ENCODE measurements at places on chromosomes 7 and 10. TPM values are rescaled to one million over a fixed set of nuclear protein-coding genes. Genes with fewer than 3 reads are reported as not detected.

DNA sequence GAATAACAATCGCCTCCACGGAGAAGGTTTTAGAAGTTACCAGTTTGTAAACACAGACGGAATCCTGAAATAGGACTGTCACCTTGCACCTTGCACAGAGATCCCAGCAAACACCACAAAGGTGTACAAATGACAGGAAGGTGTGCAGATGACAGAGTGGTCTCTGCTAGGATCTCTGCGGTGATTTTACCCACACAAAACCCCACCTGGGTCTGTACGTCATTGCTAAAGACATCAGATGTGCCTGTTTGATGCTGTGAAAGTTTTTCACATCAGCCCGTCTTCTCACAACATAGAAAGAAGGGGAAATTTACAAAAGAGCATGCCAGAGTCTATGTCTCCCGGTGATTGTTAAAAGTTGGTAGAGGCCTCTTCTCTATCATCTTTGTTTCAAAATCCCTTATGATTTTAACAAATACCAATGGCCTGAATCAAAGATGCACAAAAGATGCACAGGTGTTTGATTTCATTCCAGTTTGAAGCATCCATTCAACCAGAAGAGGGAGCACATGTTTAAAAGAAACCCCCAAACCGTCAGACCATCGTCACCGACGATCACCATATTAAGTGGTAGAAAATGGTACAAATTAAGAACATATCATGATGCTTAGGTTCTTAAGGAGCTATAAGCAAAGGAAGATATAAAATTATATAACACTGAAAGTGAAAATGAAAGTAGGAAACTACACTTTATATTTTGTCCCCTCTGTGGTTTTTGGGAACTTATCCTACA is 576.5 kb downstream of the PTPRN2 start:
- DNase-seq, result no peak

- no peak for DNase-seq
Observed at GRCh38 chr10:131272897-131273451, 38.5 kb downstream of the TCERG1L start.

- no peak for DNase-seq
Observed at GRCh38 chr7:133873631-133874030, 253.5 kb upstream of the LRGUK start.

DNA sequence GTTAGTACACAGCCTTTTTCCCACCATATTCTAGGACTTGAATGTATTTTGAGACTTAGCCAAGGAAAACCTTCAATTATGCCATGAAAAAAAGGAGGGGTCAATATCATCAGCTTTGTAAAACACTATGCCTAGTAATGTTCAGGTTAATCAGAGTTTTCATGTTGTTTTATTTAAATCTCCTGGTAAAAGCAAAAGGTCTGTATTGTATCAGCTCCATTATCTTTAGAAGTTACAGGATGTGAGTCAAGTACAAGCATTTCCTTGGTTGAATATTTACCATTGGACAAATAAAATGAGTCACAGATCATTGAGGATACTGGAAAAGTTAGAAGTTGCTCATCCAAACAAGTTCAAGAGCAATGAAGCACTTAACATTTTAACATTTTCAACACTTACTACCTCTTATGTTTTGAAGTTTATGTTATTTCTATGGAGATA is 89.9 kb upstream of the CAPZA2 start:
- no peak for DNase-seq

GRCh38 chr7:134899729-134900128 is 86.6 kb upstream of the AGBL3 start:
- DNase-seq, result no peak

DNA sequence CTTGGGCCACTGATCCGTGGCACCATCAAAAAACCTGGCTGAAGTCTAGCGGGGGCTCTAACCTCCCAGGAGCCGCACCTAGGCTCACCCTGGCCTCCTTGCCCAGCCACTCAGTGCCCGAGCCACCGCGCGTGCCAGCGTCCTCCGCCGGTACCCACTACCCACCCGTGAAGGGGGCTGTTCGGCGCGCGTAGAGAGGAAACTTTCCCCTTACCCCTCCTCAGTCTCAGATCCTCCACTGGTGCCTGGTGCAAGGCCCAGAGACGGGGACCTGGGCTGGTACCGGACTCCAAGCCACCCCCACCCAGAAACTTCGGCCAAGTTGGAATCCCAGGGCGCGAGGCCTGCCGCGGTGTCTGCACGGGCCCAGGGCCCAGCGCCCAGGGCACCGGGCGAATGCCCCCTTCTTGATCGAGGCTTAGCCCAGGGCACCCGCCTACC is 3.5 kb upstream of the EBF3 start:
- no peak for DNase-seq

- DNase-seq, result no peak
Observed at GRCh38 chr7:158771213-158771834, 58.0 kb downstream of the ESYT2 start.

DNA sequence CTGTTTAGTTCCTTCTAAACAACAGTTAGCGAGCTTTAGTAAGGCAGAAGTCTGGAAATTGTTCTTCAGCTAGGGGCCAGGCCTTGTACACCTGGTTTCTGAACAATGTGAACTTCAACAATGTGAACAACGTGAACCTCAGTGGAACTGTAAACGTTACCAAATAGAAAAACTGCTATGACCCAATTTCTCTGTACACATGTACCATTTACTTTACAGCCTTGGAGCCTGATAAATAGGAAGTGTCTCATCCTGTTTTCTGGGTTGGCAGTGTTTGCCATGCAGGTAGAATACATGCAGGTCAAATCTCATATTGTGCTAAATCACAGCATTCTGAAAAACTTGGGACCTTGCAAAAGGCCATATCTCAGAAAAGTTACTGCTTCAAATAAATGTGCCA is 1.6 kb downstream of the STEAP4 start:
- no peak for DNase-seq

- no peak for DNase-seq
Observed at GRCh38 chr7:152615031-152615741, 60.8 kb downstream of the XRCC2 start.

- DNase-seq, result no peak
Observed at GRCh38 chr7:105678811-105679495, 97.7 kb upstream of the EFCAB10 start.

GRCh38 chr10:3495281-3495680 is 289.7 kb downstream of the KLF6 start:
- no peak for DNase-seq

DNA sequence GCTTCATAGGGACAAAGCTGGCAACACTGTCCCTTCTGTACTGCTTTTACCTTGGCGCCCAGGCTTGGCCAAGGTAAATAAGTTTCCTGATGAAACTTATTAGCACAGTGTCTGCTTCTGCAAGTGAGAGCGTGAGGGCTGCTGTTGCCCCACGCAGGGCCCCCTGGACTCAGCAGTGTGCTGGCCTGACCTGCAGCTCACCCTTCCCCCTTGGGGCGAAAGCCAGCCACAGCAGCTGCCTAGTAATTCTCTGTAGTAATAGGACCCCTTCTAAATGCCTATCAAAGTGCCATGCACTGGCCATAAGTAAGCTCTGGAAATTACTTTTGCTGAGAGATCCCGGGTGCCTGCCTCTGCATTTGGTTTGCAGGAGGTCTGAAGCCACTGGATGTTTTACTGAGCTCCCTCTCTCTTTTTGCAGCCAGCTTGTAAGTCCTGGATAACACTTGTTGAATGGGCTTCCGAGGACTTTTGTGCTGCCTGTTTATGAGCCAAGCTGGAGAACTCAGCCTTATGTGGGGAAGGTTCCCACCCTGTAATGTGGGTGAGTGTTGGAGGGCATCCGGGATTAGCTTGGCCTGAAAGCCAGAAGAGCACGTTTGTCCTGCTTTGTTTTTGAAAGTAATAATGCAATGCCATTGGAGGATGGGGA is 293.9 kb downstream of the C7orf25 start:
- no peak for DNase-seq

DNA sequence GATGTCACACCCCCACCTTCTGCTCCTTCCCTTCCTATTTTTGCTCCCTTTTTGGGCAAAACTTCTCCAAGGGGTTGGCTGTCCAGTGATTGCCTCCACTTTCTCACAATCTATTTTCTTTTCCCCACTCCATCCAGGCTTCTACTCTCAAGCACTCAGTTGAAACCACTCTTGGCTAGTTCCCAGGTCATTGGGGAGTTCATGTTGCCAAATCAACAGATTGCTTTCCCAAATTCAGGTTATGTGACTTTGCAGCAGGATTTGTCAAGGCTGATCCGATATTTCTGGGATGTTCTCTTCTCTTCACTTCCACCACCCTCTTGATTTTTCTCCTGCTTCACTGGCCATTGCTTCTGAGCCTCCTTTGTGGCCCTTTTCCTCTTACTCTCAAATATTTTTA is 258.7 kb upstream of the SLC26A5 start:
- DNase-seq, result no peak

DNA sequence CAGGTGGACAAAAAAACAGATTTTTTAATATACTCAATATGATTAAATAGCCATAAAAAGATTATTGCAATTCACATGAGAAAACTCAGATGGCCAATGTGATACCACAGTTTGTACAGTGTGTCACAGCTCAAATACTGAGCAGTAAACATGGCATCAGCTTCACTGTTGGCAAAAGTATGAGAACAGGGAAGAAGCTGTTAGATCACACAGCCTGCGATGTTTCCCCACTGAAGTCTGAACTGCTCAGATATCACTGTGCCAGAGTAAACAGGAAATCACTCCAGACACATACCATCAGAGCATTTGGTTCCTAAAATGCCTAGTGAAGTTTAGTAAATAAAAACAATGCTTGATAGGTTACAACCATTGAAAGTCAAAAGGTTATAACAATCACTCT is 347.8 kb downstream of the ETV1 start:
- DNase-seq, result peak; percentile 13

DNA sequence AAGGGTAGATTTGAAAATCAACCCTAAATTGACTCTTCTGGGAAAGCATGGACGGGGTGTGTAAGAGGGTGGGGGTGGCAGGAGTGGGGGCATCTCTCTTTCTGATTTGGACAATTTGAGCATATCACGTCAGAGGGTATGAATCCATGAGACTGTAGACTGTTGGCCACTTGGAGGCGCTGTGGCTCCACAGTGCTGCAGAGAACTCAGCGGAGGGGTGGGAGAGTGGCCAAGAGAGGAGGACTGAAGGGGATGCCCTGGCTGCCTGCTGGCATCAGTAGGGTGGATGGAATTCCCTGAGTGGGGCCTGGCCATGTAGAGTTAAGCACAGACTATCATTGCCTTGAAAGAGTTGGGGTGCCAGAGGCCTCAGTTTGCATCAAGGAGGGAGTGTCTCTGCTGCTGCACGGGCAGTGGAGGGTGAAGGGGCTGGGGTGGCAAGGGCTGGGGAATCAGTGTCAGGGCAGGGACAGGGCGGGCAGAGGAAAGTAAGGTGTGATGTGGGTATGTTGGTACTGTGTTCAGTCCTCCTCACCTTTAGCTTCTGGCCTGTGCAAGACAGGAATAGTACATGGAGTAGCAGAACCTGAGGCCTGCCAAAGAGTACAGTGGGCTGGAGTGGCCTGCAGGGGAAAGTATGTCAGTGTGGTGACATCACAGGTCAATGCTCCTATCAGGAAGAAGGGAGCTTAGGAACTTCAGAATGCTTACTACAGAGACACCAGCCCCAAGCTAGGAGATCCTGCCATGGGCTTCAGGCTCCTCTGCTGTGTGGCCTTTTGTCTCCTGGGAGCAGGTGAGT is 133.5 kb upstream of the PRSS58 start:
- peak; percentile 79 for DNase-seq

- no peak for DNase-seq
Observed at GRCh38 chr10:12597788-12598765, 248.7 kb downstream of the CAMK1D start.

GRCh38 chr10:30445711-30446110 is 11.7 kb downstream of the MAP3K8 start:
- no peak for DNase-seq

- no peak for DNase-seq
Observed at GRCh38 chr7:105636982-105637381, 55.7 kb upstream of the EFCAB10 start.

DNA sequence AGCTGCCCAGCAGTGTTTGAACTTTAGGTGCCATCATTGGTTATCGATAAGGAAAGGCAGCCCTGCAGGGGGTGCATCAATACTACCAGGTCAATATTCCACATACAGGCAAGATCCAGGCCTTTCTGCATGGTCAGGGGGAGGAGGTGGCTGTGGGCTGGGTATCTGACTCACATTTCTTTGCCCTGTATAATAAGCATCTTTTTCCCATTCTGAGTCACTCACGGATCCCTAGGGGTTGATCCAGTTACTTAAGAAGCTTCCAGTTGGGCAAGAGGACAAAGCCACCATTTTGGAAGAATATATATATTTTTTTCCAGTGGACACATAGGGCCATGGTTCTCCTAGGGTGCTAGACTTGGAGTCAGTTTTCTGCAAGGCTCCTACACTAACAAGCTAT is 114.2 kb upstream of the HABP2 start:
- DNase-seq, result no peak

DNA sequence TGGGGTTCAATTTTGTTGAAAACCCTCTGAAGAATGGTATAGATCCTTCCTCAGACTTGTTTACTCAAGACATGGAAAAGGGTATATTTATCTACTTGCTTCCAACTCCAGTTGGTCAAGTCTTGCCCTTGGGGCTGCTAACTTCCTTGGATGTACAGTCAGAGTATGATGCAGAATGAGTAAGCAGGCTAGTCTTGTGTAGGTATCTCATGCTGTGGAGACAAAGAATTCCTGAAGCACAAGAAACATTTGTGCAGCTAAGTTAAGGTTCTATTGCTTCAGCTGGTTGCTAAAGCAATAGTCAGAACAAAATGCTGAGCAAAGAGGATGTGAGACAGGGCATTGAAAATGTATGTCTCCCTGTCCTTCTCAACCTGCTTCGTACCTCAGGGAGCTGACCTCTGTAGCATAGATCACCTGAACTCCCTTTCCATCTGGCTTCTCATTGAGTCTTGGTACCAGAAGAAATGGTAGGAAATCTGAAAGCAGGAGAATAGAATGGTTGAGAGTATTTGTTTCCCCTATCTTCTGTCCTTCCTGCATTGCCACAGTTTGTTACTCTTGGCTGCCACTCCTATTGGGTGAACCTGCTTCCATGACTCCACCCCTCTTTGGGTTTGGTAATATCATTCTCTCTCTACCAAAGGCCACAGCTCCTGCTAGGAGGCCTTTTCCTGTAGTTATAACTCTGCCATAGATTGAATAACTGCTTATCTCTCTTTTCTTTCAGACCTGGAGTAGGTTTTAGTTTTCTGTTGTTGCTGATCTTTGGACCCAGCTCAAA is 346.0 kb downstream of the PHF14 start:
- no peak for DNase-seq

- peak; percentile 55 for DNase-seq
Observed at GRCh38 chr10:87659571-87660483, at the start of gene PAPSS2. PAPSS2 (plus strand) TSS chr10:87659878; CDS start chr10:87659982, 104 bp downstream.

- no peak for DNase-seq
Observed at GRCh38 chr10:71631007-71631861, 88.3 kb downstream of the C10orf105 start.

The SORBS1 gene
- total RNA-seq, result 103 TPM

The RADIL gene
- total RNA-seq, result 2.4 TPM

The UCMA gene
- total RNA-seq, result not detected

The ZCCHC24 gene
- 60.0 TPM for total RNA-seq

The LRRC4 gene
- total RNA-seq, result 297 TPM

The CFAP69 gene
- 1.8 TPM for total RNA-seq

The PDK4 gene
- 0.23 TPM for total RNA-seq

The SPDYE17 gene
- total RNA-seq, result not detected

The AP5Z1 gene
- total RNA-seq, result 88.6 TPM

The SMIM30 gene
- total RNA-seq, result 36.1 TPM

The ASCC1 gene
- 32.1 TPM for total RNA-seq

The HTR5A gene
- total RNA-seq, result 0.08 TPM

The AKR1C4 gene
- not detected for total RNA-seq

The MYL7 gene
- 0.82 TPM for total RNA-seq

Data from endothelial cell (in vitro differentiated cells).